ENCODE measurements at places on chromosomes 13 and 19. TPM values are rescaled to one million over a fixed set of nuclear protein-coding genes. Genes with fewer than 3 reads are reported as not detected.

ZNF763 gene
- total RNA-seq = 9.8 TPM

DNA sequence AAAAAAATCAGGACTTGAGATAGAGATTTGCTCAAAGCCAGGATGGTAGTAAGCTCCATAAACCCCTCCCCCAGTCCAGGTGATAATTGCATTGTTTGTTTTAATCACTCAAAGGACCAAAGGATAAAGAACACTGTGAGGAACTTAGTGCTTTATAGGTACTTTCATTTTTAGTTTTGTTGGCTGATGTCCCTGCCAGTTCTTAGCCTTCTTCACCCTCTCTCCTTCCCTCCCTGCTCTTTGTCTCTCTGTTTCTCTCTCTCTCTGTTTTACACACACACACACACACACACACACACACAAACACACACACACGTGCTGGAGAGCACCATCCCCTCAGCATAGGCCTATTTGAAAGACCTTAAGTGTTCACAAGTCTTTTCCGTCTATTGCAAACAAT lies 5.2 kb downstream of the FRY start:
- no peak for DNase-seq

DNA sequence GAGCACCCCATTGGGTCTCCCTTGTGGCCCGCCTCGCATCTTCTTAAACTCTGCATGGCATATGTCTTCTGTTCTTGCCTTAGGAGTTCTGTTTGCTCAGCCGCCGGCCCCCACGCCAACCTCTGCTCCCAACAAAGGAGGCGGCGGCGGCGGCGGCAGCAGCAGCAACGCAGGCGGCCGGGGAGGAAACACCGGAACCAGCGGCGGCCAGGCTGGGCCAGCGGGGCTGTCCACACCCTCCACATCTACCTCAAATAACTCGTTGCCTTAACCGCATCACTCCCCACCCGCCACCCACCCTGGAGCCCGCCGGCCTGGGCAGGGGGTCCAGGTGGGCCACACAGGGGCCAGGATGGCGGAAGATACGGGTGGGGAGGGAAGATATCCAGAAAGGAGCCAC lies 12.3 kb upstream of the WDR18 start:
- DNase-seq = no peak

KLK5 gene
- 0.88 TPM for total RNA-seq

ADGRE2 gene
- total RNA-seq = 10.4 TPM

DNA sequence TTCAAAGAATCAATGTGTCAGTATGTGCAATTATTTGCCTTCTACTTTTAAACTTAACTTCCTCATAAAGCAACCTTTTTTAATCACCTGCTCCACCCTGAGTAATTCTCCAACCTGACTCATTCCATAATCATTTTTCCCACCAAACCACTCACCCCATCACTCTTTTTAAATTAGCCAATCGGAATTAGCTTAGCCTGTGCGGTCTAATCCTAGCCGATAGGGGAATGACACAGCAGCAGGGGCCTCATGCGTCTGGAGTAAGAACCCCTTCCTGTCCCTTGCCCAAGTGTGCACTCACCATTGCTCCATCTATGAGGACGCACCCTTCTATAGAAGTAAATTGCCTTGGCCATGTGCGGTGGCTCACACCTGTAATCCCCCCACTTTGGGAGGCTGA lies 27.4 kb upstream of the ZNF83 start:
- no peak for DNase-seq

FGF14 gene
- total RNA-seq = 3.3 TPM

- no peak for DNase-seq
These were observed 201.8 kb downstream of the LHFPL6 start for GRCh38 chr13:39401046-39401705.

- no peak for DNase-seq
These were observed 6.8 kb downstream of the TLE6 start for GRCh38 chr19:2984215-2984528.

GRCh38 chr13:109918179-109918711 lies 131.9 kb upstream of the IRS2 start:
- no peak for DNase-seq

GRCh38 chr13:20369886-20370361 lies 137.8 kb upstream of the GJB6 start:
- no peak for DNase-seq

DNA sequence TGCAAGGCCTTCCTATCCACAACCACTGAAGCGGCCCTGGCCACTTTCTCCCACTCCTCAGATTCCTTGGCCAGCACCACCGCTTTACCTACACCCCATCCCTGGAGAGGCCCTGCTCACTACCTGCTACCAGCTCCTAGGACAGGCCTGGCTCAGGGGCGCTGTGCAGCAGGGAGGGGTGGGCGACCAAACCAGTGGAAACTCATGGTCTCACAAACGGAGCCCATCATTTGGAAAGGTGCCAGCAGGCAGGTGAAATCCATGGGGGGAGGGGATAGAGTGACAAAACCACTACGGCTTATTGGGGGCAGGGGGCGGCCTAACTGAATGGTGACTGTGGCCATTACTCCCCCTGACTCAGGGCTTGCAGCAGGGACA lies 27.6 kb downstream of the C19orf47 start:
- DNase-seq = no peak

EBI3 gene
- 8.3 TPM for total RNA-seq

DNA sequence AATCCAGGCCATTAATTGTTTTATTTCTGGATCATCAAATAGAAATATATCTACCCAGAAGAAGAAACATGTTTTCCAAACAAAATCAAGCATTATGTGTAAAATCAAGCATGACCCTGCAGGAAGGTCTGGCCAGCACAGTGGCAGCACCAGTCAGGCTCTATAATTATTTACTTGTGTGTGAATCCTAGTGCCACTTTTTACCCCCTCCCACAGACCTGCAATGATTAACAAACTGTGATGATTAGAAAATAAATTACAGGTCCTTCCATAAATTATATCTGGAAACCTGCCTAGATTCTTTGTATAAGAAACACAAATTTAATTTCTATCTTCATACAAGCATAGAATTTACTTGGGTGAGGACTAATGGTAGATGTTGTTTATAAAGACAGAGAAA lies 186.1 kb downstream of the GPC6 start:
- DNase-seq = no peak

DNA sequence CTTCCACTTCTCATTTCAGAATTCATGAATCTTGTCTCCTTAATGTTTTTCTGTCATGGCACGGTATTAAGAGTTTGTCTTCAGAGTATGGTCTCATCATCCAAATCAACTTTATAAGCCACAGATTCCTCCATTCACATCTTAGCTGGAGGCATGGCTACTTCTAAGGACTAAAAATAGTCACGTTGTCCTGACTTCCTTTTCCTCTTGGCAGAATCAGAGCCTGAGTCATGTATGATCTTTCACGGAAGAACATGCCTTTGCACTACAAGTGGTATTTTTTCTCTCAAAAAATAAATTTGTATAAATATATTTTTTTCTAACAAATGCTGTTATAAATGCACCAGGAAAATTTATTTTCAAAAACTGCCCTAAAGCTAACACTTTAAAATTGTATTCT lies 71.4 kb downstream of the ALOX5AP start:
- DNase-seq = no peak

GRCh38 chr13:113952151-113952982 lies 21.5 kb downstream of the C13orf46 start:
- no peak for DNase-seq

GRCh38 chr19:53703361-53703760 lies 71.6 kb downstream of the DPRX start:
- DNase-seq = no peak

UBL3 gene
- 34.1 TPM for total RNA-seq

KLF12 gene
- total RNA-seq = 22.0 TPM

DNA sequence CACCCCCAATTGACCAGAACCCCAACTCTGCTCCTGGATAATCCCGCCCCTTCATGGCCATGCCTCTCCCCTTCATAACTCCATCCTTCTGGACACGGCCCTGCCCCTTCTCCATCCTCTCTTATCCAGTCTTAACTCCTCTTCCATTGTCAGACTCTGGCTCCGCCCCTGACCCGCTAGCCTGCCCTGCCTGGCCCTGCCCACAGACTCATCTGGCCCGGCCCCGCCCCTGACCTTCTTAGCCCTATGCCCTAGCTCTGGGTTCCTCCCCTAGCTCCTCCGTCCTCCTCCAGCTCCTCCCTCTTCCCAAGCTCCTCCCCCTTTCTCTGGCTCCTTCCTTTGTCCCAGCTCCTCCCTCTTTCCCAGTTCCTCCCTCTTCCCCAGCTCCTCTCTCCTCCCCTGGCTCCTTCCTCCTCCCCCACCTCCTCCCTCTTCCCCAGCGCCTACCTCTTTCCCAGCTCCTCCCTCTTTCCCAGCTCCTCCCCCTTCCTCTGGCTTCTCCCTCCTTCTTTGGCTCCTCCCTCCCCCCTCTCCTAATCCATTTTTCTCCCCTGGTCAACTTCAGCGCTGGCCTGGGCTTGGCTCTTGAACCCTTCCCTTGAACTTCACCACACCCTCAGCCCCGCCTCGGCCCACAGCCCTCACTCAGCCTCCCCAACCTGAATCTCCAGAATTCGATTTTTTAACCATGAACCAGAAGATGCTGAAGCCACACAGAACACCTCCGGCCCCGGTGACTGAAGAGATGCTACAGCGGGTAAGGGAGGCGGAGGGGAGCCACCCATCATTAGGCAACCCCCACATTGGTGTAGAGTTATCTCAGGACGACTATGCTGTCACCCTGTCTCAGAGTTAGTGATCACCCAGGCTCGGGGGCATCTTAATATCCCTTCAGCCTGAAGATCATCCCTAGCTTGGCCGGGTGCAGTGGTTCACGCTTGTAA lies 9.2 kb upstream of the ZNF358 start:
- DNase-seq = peak; percentile 96

DNA sequence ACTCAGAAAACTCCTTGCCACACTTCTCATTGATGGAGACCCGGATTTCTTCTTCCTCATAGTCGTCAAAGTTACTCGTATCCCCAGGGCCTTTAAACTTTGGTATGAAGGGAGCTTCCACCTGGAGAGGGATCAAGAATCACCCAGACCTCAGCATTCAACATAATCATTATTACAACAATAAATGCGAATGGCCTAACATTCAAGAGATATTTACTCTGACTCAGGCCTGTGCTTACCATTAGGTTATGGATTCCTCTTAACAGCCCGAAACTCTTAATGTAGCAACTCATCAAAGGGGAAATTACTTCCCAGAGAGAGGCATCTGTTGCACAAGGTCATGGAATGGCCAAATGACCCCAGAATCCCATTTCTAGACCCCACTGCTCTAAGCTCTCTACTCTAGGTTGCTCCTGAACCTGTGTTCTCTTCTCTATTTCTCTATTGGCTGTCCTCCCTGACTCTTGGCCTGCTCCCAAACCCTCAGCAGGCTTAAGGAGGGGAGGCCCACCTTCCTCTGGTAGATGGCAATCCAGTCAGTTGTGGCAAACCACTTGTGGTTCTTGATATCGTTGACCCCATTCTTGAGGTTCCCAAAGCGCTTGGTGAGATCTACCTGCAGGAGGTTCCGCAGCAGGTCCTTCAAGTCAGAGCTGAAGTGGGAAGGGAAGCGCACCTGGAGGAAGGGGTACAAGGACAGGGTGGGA lies 2.7 kb upstream of the SAMD1 start:
- no peak for DNase-seq

- peak; percentile 97 for DNase-seq
These were observed at the start of gene ZNF439 for GRCh38 chr19:11848594-11849469. TSS of gene ZNF439 (plus strand) at chr19:11848726. CDS start at chr19:11848868, 142 bp downstream.

IZUMO4 gene
- total RNA-seq = 4.3 TPM

- peak; percentile 63 for DNase-seq
These were observed 62.8 kb downstream of the FGF9 start for GRCh38 chr13:21733475-21734263.
